ENCODE measurements at places on chromosomes 4 and X.

GRCh38 chr4:114132830-114133229 lies 153.4 kb upstream of the ARSJ start:
- H3K36me3 ChIP-seq, result no peaks in the 10 kb centered on the region
- H3K4me1 ChIP-seq, result no peaks in the 10 kb centered on the region
- H3K27me3 ChIP-seq, result no peaks in the 10 kb centered on the region

- H3K27me3 ChIP-seq, result no peaks in the 10 kb centered on the region
- no peak overlapping the region for H3K27ac ChIP-seq
- no peak for DNase-seq
- no peaks in the 10 kb centered on the region for H3K4me1 ChIP-seq
- H3K36me3 ChIP-seq, result no peaks in the 10 kb centered on the region
- no peak overlapping the region for H3K4me3 ChIP-seq
Measured at GRCh38 chr4:126057371-126057770, 742.6 kb downstream of the FAT4 start.

GRCh38 chr4:42152507-42153504 lies at the start of gene BEND4:
Gene BEND4, minus strand, starts transcription at chr4:42152655. Its CDS starts 512 bp downstream, at chr4:42152143.
- H3K27ac ChIP-seq, result no peak within 1 kb of the TSS
- H3K4me3 ChIP-seq, result peak within 1 kb of the TSS; percentile 43
- no peaks in the 10 kb centered on the region for H3K36me3 ChIP-seq
- no peak for DNase-seq
- peaks cover 17% of the 10 kb centered on the region for H3K4me1 ChIP-seq

- no peaks in the 10 kb centered on the region for H3K36me3 ChIP-seq
- no peak for DNase-seq
- H3K4me1 ChIP-seq, result peaks cover 35% of the 10 kb centered on the region
- no peaks in the 10 kb centered on the region for H3K27me3 ChIP-seq
Measured at GRCh38 chr4:76957004-76957738, 7.6 kb downstream of the SEPTIN11 start.

DNA sequence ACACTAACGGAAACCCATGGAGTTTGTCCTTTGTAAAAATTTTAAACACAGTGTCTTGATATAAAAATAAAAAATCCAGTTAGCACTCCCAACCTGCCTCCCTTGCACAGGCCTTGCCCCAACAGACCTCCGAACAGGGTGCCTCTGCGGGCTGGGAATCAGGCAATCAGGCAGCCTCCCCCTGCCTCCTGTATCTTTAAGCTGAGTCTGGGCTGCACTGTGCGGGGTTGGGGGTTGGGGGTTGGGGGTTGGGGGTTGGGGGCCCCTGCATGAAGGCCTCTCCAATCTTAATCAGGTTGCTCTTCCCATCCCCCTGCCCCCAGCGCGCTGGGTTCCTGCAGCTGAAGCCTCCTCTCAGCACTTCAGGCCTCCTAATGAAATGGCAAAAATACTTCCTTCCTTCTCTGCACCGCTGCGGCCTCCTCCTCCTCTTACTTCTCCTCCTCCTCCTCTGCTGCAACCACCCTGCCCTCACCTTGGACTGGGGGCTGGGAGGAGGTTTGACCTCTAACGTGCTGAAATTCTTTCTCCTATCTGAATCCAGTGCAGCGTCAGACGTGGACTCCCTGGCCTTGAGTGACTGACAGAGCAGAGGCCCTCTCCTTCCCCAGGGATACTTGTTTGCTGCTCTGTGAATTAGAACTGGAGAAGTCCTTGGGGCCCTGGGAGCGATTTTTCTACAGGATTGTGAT lies 26.6 kb downstream of the NLGN3 start:
- no peak for DNase-seq
- H3K27me3 ChIP-seq, result no peaks in the 10 kb centered on the region
- H3K4me1 ChIP-seq, result no peaks in the 10 kb centered on the region
- H3K27ac ChIP-seq, result no peak overlapping the region
- no peak overlapping the region for H3K4me3 ChIP-seq

DNA sequence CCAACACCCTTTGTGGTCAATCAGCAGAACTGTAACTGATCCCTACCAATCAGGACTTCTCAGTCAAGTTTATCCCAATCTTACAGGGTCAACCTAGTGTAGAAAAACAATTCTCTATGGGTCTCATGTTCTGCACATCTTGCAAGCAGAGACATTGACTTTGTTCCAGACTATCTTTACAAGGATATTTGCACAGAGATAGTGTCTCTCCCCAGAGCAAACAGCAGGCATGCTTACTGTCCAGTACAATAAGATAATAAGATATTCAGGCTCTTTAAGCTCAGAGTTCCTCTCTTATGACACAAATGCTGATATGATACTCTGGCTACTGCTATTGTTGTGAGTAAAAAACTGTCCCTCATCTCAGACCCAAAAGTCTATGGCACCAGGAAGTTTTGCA lies 53.2 kb downstream of the ACSL4 start:
- H3K27ac ChIP-seq, result no peak overlapping the region
- H3K27me3 ChIP-seq, result no peaks in the 10 kb centered on the region
- no peak overlapping the region for H3K4me3 ChIP-seq
- DNase-seq, result no peak
- no peaks in the 10 kb centered on the region for H3K36me3 ChIP-seq

GRCh38 chr4:139816856-139817255 lies 151.2 kb downstream of the MGST2 start:
- H3K4me1 ChIP-seq, result peaks cover 17% of the 10 kb centered on the region
- no peaks in the 10 kb centered on the region for H3K36me3 ChIP-seq
- H3K4me3 ChIP-seq, result no peak overlapping the region

DNA sequence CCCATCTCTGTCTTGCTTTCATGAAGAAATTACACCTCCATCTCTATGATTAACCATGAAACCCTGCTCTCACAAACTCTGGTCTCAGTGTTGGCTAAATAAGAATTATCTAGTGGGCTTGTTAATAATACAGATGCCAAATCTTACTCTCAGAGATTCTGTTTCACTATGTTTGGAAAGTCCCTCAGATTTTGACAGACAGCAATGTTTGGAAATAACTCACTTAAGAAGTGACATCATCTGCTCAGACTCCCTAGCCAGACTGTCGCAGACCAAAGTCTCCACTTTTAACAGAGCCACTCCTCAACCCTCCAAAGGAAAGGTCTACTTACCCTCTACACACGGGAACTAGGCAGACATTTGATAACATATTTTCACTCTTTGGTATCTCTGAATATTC lies 328.5 kb upstream of the FGF16 start:
- DNase-seq, result no peak
- H3K27me3 ChIP-seq, result no peaks in the 10 kb centered on the region
- H3K27ac ChIP-seq, result no peak overlapping the region
- no peaks in the 10 kb centered on the region for H3K36me3 ChIP-seq
- no peak overlapping the region for H3K4me3 ChIP-seq

- no peak for DNase-seq
- no peak overlapping the region for H3K4me3 ChIP-seq
- no peaks in the 10 kb centered on the region for H3K4me1 ChIP-seq
- H3K27me3 ChIP-seq, result no peaks in the 10 kb centered on the region
- H3K36me3 ChIP-seq, result no peaks in the 10 kb centered on the region
Measured at GRCh38 chrX:77628294-77629025, 157.6 kb downstream of the ATRX start.

DNA sequence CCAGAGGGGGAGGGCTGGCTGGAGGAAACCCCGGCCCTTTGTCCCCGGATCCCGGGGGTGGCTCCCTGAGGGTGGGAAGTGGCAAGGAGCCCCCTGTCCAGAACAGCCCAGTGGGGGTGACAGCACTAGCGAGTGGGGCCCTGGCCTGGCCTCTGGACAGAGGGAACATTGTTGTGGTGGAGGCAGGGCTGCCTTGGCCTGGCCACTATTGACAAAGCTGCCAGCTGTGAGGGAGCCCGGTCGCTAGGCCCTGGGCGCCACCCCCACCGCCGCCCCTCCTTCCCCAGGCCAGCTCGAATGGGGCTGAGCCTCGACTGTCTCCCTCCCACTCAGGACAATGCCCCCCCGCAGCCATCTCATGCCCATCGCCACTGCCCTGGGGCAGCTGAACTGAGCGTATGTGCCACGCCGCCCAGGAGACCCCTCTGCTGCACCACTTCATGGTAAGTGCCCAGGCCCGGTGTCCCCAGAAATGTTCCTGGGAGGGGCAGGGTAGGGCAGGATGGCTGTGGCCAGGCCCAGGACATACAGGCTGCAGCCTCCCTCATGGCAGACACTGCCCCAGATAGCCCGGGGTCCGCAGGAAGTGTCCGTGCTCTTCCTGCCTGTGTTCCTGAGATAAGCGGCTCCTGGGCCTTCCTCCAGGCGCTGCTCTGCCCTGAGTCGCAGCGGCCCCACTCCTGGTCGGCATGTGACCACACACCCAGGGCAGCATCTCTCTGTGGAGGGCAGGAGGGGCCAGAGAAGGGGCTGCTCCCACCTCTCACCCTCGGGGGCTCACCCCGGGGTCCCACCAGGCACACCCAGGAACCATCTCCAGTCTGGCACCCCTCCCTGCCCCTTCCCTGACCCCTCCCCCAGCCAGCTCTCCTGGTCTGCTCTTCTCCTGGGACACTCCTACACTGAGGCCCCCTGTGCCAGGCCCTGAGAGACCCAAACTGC lies 1.4 kb downstream of the PLXNB3 start:
- no peaks in the 10 kb centered on the region for H3K36me3 ChIP-seq
- H3K4me1 ChIP-seq, result peaks cover 30% of the 10 kb centered on the region
- no peaks in the 10 kb centered on the region for H3K27me3 ChIP-seq

GRCh38 chr4:140635606-140636005 lies 66.8 kb upstream of the UCP1 start:
- peaks cover 7% of the 10 kb centered on the region for H3K4me1 ChIP-seq
- H3K27me3 ChIP-seq, result no peaks in the 10 kb centered on the region
- H3K36me3 ChIP-seq, result peaks cover 21% of the 10 kb centered on the region
- DNase-seq, result no peak
- no peak overlapping the region for H3K4me3 ChIP-seq

DNA sequence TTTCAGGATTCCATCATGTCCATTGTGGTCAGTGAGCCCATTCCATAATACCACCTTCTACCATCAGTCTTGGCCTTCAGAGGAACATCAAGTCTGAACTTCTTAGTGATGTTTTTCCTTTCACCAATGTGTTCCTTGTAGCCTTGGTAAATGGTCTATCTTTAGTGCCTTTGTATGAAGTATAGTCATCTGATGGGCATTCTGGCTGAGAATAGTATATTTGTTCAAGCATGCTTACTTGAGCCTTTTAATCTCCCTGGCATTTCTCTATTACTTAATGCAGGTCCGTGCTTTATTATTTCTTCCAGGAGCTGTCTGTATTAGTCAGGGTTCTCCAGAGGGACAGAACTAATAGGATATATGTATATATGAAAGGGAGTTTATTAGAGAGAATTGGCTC lies 99.7 kb downstream of the TLL1 start:
- H3K4me3 ChIP-seq, result no peak overlapping the region
- H3K27me3 ChIP-seq, result no peaks in the 10 kb centered on the region
- DNase-seq, result no peak
- H3K36me3 ChIP-seq, result no peaks in the 10 kb centered on the region

GRCh38 chrX:638482-639131 lies 8.0 kb downstream of the SHOX start:
- H3K4me1 ChIP-seq, result no peaks in the 10 kb centered on the region
- no peaks in the 10 kb centered on the region for H3K36me3 ChIP-seq
- DNase-seq, result peak; percentile 58
- no peak overlapping the region for H3K4me3 ChIP-seq

- H3K36me3 ChIP-seq, result no peaks in the 10 kb centered on the region
- H3K27ac ChIP-seq, result no peak overlapping the region
- H3K4me3 ChIP-seq, result no peak overlapping the region
- peaks cover 38% of the 10 kb centered on the region for H3K4me1 ChIP-seq
- no peak for DNase-seq
Measured at GRCh38 chr4:156778606-156779005, 193.0 kb downstream of the PDGFC start.

- H3K36me3 ChIP-seq, result no peaks in the 10 kb centered on the region
- H3K4me1 ChIP-seq, result no peaks in the 10 kb centered on the region
- no peak overlapping the region for H3K27ac ChIP-seq
- no peak for DNase-seq
- H3K4me3 ChIP-seq, result no peak overlapping the region
Measured at GRCh38 chr4:175421506-175421905, 390.6 kb downstream of the GPM6A start.

GRCh38 chr4:20512985-20513384 lies 187.3 kb upstream of the PACRGL start:
- no peak for DNase-seq
- no peaks in the 10 kb centered on the region for H3K36me3 ChIP-seq

DNA sequence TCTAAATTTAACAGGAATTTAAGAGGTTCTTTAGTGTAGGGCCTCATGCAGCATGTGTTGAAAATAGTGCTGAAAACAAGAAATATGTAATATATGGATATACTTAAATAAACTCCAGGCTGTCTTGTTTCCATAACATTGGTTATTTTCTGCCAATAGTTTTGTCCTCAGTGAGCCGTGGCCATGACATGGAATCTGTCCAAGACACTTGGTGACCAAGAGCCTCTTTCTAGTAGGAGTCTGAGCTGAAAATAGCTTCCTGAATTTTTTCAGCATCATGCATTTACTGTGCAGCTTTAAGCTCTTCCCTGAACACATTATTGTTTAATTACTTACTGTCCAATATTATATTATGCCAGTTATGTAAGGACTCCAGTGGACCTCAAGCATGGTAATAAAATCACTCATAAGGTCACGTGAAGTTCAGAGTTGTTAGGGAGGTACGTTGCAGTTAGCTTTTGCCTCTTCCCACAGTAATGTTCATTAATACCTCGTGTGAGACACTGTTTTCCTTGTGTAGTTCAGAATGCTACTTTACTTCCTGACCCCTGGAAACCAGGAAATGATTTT lies 488.2 kb downstream of the GRID2 start:
- no peak for DNase-seq
- no peaks in the 10 kb centered on the region for H3K27me3 ChIP-seq
- no peak overlapping the region for H3K27ac ChIP-seq
- no peak overlapping the region for H3K4me3 ChIP-seq
- H3K4me1 ChIP-seq, result no peaks in the 10 kb centered on the region
- H3K36me3 ChIP-seq, result no peaks in the 10 kb centered on the region

GRCh38 chr4:89300499-89300898 lies 7.1 kb downstream of the GPRIN3 start:
- peaks cover 3% of the 10 kb centered on the region for H3K4me1 ChIP-seq
- no peaks in the 10 kb centered on the region for H3K27me3 ChIP-seq
- H3K4me3 ChIP-seq, result no peak overlapping the region
- peak overlapping the region; percentile 3 for H3K27ac ChIP-seq
